Mammary epithelial cell (primary cell): ENCODE measurements at places on chromosomes 6 and 20. TPM values are rescaled to one million over a fixed set of nuclear protein-coding genes. Genes with fewer than 3 reads are reported as not detected.

GRCh38 chr20:59837623-59838394 is 95.6 kb downstream of the SYCP2 start:
- DNase-seq: no peak

The DEFB114 gene
- polyA plus RNA-seq: not detected

The PLCB1 gene
- polyA plus RNA-seq: 2.1 TPM

DNA sequence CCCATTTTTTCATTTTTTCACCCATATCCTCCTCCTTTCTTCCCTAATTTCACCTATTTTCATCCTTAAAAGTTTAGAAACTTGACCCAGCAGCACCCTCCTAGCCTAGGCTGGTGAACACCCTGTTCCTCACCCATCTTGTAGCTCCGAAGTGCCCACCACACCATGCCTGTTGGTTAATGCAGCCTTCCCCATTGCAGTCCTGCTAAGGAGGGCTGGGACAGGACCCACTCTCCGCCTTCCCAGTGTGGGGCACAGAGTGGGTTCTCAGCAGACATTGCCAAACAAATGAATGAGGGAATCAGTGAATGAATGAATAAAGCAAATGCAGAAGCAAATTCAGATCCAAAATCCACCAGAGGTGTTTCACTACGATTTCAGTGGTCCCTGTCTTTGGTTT is 45.7 kb downstream of the CTCFL start:
- DNase-seq: no peak

GRCh38 chr6:126600258-126600916 is 260.5 kb downstream of the CENPW start:
- DNase-seq: no peak

The DYNLT2 gene
- polyA plus RNA-seq: 0.17 TPM

The TTI1 gene
- polyA plus RNA-seq: 20.4 TPM

GRCh38 chr6:65199683-65200082 is 507.3 kb downstream of the EYS start:
- no peak for DNase-seq

GRCh38 chr6:55276745-55277530 is 50.3 kb upstream of the GFRAL start:
- peak; percentile 39 for DNase-seq

The HSF2 gene
- 10.4 TPM for polyA plus RNA-seq

The MAN1A1 gene
- 3.4 TPM for polyA plus RNA-seq

The NKX2-2 gene
- polyA plus RNA-seq: not detected

The PGC gene
- polyA plus RNA-seq: not detected

GRCh38 chr20:62776692-62777527 is 19.4 kb upstream of the MRGBP start:
- DNase-seq: peak; percentile 22

The PAQR8 gene
- 1.4 TPM for polyA plus RNA-seq

DNA sequence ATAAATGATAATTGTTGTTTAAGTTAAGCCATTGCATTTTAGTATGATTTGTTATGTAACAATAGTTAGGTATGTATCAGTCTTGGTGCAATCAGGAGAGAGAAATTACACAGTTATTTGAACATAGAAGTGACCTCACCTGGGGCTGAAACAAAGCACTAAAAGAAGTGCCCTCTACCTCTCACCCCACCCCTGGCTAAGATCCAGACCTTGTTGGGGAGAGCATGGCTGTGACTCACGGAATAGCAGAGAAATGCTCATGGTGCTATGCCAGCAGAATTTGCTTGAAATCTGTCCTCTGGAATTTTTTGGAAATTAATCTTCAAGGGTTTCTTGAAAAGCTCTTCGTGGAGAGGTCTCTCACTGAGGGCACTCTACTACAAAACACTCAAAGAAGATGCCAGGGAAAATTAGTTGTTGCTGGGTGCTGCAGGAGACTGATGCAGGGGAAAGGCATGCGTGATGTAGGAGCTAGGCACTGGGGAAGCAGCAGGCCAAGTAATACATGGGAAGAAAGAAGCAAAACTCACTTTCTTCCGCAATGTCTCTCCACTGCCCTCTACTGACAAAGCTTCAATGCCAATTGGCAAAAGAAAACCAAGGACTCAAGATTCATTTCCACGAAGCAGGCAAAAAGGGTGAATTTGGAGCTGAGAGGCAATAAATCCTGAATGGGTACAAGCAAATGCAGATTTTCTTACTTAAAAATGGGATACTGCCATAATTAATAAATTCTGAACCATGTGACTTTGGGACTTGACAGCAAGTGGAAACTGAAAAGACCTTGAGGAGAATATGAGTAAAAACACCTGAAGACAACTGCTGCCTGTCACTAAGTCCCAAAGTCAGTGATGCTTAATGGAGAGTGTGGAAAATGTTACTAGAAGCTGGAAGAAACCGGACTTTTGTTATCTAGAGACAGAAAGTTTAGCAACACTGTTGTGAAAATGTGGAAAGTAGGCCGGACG is 136.3 kb upstream of the ZNF184 start:
- peak; percentile 86 for DNase-seq

DNA sequence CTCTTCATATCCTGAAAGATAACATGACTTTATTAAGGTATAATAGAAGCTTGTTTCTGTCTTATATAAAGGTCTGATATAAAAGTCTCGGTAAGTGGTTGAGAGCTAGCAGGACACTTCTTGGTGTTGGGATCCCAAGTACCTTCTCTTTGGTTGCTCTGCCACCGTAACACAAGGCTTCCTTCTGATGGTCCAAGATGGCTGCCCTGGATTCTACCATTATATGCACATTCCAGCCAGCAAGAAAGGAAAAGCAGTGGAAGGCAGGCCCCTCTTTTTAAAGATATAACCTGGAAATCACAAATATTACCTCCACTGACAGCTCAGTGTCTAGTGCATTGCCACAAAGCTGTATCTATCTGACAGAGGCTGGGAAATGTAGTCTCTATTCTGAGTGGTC is 75.0 kb downstream of the TSHZ2 start:
- DNase-seq: no peak

The TRIM10 gene
- polyA plus RNA-seq: not detected

The SLC4A11 gene
- 6.9 TPM for polyA plus RNA-seq

The RIMS4 gene
- not detected for polyA plus RNA-seq
